WTC11 (cell line): ENCODE measurements at places on chromosomes 12 and 14.
A peak's percentile ranks its signal among the peaks of the same experiment; 100 is the strongest.

DNA sequence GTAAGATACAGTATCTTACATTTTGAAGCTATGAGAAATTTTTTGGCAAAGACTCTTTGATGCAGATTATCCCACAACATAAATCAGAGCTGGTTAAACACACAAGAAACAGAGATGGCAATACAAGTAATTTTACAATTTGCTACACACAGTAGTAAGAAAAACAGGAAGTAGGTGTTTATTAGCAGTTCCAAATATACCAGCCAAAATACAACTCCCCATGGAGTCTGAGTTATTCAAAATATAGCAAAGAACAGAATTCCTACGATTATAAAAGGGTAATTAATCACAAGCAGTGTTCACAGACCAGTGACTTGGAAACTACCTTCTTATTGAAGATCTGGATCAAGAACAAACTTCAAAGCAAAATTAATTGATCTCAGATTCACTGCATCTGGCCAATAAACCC lies 83.9 kb downstream of the BMP4 start:
- no peak for DNase-seq

GRCh38 chr12:43307126-43307525 lies 244.9 kb downstream of the ADAMTS20 start:
- no peak for DNase-seq

GRCh38 chr14:85016496-85016895 lies 513.4 kb upstream of the FLRT2 start:
- DNase-seq: no peak

DNA sequence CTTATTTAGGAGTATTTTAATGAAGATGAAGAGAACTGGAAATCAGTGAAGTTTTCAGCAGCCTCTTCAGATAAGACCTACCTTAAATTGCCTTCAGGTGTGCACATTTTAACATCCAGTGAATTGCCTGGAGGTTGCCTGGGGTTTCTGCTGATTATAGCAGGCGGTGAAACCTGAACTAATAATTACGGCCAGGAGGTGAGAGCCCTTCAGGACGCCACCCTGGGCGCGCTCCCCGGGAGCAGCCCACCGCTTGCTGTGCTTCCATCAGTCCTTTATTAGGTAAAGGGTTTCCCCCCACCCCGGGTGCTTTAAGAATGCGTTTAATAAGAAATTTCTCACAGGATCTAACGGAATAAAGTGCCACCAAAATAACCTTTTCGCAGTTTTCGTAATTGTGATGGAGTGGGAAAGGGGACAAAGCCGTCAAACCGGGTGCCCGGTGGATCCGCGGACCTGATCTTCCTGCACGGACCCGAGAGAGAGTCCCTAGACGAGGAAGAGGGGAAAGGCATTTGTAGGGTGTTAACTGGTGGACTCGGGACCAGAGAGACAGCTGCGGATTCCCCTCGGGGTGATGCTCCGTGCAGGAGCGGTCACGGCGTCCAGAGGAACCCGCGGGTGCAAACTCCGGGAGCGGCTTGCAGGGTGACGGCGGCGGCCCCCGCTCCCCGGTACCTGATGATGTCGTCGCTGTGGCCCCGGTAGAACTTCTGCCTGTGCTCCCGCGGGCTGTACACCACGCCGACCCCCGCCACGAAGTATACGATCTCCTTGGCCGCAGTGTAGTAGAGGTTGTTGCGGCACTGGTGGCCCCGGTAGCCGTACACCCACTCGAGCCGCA lies 902 bp downstream of the EML5 start:
- DNase-seq: peak; percentile 18

DNA sequence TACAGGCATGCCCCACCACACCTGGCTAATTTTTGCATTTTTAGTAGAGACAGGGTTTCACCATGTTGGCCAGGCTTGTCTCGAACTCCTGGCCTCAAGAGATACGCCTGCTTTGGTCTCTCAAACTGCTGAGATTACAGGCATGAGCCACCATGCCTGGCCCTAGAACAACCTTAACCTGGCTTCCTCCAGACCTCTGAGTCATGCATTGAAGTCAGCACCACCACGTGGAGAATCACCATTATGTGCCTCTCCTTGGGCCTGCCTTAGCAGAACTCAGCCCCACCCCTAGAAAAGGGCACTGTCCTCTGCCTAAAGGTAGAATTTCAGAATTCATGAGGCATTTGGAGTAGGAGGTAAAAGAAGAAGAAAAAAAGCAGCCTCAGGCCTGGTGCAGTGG lies 49.0 kb downstream of the LIMA1 start:
- DNase-seq: no peak

DNA sequence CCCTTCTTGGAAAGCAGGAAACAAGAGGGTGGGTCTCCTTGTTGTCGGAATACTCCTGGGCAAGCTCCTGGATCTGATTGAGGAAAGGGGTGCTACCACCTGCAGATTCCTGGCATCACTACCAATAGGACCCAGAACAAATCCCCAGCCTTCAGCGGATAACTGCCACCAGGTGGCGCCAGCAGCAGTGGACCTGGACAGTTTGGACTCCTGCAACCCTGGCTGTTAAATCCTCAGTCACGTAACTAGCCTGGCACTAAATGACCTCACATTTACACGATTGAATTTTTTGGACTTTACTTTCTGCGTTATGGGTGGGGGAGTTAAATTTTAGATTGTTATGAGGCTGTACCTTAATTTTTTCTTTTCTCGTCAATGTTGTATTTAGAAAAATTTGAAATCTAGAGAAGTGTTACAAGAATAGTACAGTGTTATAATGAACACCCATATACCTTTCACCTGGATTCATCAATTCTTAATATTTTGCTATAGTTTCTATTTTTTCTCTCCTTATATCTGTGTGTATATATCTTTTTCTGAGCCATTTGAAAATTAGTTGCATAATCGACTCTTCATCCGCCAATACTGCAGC lies 95.6 kb downstream of the GAS2L3 start:
- DNase-seq: peak; percentile 91

GRCh38 chr14:102035914-102036313 lies 50.9 kb downstream of the HSP90AA1 start:
- no peak for DNase-seq

GRCh38 chr14:76829013-76829365 lies 2.8 kb downstream of the LRRC74A start:
- no peak for DNase-seq

DNA sequence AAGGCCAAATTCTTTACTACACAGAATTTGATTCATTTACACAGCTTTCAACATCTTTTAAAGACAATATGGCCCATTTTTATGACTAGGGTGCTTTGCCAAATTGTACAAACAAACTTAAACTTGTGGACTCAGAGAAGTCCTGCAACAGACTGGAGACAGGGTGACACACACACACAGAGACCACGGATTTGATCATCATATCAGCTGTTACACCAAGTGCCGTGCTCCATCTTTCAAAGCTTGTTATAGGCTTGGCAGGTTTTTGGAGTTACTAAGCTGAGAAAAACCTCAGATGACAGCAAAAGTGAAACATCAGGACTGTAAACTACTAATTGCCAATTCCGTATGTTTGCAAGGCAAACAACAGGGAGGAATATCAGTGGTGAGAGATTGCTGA lies 811.7 kb downstream of the GALC start:
- no peak for DNase-seq

DNA sequence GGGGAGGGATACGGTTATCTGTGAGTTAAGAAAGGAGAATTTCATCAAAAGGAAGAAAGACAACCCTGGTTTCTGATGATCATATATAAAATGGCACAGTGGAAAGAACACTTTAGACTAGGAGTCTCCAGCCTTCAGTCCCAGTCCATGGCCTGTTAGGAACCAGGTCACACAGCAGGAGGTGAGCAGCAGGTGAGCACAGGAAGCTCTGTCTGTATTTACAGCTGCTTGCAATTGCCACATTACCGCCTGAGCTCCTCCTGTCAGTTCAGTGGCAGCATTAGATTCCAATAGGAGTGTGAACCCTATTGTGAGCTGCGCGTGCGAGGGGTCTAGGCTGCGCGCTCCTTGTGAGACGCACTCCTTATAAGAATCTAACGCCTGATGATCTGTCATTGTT lies 137.9 kb downstream of the BTG1 start:
- peak; percentile 29 for DNase-seq

DNA sequence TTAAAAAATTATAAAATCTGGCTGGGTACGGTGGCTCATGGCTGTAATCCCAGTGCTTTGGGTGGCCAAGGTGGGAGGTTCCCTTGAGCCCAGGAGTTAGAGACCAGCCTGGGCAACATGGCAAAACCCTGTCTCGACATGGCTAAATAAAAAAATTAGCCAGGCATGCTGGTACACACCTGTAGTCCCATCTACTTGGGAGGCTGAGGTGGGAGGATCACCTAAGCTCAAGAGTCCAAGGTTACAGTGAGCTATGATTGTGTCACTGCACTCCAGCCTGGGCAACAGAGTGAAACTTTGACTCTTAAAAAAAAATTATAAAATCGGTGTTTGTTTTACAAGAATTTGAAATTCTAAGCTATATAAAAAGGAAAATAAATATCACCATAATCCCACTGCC lies 141.8 kb downstream of the SLC38A6 start:
- DNase-seq: no peak

DNA sequence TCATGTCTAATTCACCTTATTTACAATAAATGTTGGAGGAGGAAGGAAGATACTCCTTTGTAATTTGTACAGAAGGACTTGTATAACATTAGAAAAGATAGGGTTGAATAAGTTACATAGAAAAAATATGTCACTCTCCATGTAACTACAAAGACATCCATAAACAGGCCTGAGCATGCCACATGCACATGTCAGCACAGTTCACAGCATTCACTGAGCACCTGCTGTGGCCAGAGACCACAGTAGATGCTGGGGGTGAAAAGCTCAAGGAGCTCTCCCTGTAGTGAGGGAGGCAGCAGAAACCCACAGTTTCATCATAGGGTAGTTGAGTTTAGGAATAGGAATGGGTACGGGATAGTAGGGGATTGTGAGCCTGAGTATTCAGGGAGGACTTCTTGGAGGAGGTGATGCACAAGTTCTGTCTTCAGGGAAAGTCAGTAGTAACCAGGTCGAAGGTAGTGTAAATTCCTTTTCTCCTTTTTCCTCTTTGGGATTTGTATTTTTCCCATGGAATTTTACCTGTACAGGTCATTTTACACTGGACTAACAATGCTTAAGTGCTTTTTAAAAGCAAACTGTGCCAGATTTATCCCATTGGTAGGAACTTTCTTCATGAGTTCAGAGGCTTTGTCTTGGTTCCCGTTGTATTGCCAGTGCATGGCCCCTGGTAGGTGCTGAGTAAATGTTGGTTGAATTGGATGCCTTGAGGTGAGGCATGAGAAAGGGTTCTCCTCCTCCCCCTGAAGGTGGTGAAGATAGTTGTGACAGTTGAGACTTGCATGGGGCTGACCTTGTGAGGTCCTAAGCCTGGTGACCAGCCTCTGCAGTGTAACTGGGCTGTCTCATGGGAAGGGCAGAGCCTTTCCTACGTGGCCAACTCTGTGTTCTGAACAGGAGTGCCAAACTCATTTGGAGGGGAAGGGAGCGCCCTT lies 20.2 kb downstream of the PRKCH start:
- DNase-seq: no peak

DNA sequence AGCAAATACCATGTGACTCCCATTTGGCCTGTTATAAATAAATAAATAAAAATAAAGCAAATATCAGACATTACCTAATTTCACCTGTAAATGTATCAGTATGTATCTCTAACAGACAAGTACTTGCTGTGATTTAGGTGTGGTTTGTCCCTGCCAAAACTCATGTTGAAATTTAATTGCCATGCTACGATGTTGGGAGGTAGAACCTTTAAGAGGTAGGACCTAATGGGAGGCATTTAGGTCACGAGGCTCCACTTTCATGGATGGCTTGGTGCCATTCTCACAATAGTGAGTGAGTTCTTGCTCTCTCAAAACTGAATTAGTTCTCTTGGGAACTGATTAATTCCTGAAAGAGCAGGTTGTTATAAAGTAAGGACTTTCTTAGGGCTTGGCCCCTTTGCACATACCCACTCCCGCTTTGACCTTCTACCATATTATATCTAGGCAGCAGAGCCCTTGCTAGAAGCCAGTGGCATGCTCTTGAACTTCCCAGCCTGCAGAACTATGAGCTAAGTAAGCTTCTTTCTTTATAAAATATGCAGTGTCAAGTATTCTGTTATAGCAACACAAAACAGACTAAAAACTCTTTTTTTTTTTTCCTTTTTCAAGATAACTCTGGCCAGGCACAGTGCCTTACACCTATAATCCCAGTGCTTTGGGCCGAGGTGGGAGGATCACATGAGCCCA lies 26.0 kb downstream of the VEZT start:
- no peak for DNase-seq

DNA sequence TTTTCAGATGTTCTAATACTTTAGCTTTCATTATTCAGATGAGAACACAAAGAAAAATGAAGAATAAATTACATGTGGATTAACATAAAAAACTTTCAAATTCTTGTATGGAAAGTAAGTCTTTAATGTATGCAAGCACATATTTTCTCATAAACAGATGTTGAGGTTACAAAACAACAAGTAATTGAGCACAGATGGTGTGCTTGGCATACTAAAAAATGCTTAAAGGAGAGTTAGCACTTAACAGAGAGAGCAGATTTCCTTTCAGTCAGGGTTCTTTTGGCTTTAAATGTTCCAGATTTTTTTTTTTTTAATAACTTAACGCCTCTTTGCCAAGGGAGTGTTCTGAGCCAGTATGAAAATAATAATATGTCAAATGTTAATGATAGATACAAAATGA lies 96.0 kb downstream of the RASSF9 start:
- DNase-seq: no peak

GRCh38 chr14:104263675-104264358 lies 125.4 kb downstream of the KIF26A start:
- peak; percentile 8 for DNase-seq

DNA sequence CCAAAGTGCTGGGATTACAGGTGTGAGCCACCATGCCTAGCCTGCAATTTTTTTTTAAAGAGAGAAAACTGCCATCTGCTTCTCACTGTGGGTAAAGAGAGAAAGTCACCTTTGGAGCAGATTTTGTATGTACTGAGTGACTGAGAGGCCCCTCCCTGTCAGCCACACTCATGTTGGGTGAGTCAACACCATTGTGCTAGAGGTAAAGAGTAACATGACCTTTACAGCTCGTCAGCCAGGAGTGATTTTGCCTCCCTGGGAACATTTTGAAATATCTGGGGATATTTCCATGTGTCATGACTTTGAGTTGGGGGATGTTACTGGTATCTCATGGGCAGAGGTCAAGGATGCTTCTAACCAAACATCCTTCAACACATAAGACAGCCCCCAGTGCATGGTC lies 115.2 kb downstream of the KSR2 start:
- no peak for DNase-seq

GRCh38 chr12:916240-916639 lies 33.3 kb downstream of the RAD52 start:
- DNase-seq: no peak

GRCh38 chr12:40263616-40264409 lies 39.0 kb downstream of the LRRK2 start:
- DNase-seq: no peak

DNA sequence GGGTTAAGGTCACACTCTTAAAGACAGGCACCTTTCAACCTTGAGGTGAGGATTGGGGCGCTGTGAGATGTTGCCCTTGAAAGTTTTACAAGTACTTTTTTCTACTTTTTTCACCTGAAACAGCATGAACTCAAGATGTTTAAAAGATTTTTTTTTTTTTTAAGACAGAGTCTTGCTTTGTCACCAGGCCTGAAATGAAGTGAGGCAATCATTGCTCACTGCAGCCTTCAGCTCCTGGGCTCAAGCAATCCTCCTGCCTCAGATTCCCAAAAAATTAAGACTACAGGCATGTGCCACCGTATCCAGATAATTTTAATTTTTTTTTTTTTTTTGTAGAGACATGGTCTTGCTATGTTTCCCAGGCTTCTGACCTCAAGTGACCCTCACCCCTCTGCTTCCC lies 243.9 kb downstream of the DIO2 start:
- no peak for DNase-seq
